Glomerular endothelial cell (primary cell): ENCODE measurements at places on chromosomes 11 and 22. TPM values are rescaled to one million over a fixed set of nuclear protein-coding genes. Genes with fewer than 3 reads are reported as not detected.
A peak's percentile ranks its signal among the peaks of the same experiment; 100 is the strongest.

DNA sequence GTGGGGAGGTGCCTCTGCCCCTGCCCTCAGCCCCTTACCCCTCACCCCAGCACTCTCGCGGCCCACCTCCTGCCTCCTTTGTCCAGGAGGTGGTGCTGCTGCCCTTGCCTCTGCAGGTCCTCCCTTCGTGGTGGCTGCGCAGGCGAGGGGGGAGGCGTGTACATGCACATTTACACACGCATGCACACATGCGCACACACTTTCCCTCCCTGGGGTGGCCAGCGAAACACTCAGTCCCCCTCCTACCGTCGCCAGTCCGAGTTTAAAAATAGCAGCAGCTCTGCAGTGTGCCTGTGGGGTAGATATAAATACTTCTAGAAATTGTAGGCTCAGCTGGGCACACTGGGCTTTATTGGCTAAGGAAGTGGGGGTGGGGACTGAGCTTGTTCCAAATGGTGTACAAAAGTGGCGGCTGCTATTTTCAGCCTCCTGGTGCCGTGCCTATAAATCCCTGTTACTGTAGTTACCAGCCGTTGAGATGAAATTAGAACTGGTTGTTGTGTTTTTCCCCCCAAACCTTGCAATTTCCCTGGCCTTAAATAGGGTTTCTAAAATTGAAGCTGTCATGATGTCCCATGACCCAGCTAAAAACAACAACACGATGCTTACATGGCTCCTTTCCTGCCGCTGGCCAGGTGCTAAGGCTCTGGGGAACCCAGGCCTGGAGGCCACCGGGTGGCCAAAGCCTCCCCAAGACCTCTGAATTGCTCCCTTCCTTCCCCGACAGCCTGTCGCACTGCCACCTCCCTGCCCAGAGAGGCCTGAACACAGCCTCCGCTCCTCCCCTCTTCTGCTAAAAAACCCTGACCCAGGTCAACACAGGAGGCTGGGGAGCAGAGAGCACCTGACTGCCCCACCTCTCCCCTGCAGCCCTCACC, 12.4 kb downstream of the PICK1 start:
- no peak for DNase-seq

KCTD17 gene
- total RNA-seq = 35.1 and 46.4 TPM in 2 replicates

TRIOBP gene
- total RNA-seq = 128 and 133 TPM in 2 replicates

GDPD4 gene
- not detected in 2 replicates for total RNA-seq

GRCh38 chr11:114295676-114296604, at the start of gene NNMT:
TSS of gene NNMT (plus strand) at chr11:114296399. CDS start at chr11:114296557, 158 bp downstream.
- DNase-seq = peak; percentile 89

SOX6 gene
- 0.24 and 0.29 TPM in 2 replicates for total RNA-seq

GRCh38 chr22:20536590-20537324, 29.3 kb downstream of the MED15 start:
- no peak for DNase-seq

- no peak for DNase-seq
These were observed 32.1 kb upstream of the PPP2R1B start for GRCh38 chr11:111798279-111798678.

DNA sequence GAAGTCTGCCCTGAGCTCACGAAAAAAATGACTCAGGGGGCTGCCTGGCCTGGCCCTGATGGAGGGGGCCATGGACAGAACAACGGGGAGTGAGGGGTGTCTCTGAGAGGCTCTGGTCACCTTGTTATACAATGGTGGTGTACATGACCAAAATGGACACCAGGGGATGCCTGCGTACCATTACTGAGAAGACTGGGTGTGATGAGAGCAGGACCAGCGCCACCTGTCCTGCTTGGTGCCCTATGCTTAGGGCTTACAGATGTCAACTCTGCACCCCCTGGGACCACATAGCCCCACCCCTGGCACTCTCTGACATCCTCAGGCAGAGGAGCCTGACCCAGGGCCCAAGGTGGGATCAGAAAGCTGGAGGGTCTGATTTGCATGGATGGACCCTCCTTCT, 104.8 kb downstream of the ZNF280B start:
- no peak for DNase-seq

GRCh38 chr11:1219834-1220815, 2.7 kb upstream of the MUC5B start:
- DNase-seq = no peak

MTCH2 gene
- total RNA-seq = 63.5 and 81.6 TPM in 2 replicates

- no peak for DNase-seq
These were observed 36.3 kb downstream of the BCR start for GRCh38 chr22:23216461-23217170.

DNA sequence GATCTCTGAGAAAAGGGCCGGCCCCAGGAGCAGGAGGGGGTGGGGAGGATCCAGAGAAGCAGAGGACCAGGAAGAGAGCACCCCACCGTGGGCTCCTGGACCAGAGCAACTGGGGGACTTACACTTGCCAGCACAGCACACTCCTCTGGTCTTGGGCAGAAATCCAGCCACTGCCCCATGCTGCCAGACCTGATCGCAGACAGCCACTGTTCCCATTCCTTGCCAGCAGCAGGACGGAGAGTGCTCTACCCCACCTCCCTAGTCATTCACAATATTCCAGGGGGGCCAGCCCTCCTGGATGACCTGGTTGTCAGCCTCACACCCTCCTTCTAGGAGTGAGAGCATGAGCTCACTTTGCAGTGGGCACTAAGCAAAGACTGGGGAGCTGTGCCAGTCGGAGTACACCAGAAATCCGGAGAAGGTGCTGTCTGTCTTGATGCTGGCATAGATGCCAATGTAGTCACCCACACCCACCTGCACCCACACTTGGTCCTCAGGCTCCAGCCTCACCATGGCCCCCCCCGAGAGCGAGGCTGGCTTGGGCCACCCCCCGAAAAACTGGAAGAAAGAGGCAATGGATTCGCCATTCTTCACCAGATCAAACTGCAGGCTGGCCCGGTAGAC, 1.6 kb downstream of the C1QTNF5 start:
- no peak for DNase-seq

DNA sequence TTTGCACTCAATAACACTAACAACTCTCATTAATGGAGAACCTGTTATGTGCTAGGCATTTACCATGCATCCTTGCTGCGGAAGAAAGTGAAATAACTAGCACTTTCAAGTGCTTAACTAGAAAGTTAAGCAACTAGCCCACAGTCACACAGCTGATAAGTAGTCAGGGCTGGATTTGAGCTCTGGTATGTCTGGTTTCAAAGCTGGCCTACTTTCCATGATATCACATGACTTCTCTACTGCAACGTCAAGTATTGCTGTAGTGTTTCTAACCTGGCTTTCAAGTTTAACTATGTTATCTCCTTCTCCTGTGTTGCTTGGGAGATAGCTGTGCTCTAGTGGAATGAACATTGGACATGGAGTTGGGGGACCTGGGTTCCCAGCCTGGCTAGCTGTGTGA, 12.1 kb downstream of the SLC15A3 start:
- DNase-seq = no peak

DNA sequence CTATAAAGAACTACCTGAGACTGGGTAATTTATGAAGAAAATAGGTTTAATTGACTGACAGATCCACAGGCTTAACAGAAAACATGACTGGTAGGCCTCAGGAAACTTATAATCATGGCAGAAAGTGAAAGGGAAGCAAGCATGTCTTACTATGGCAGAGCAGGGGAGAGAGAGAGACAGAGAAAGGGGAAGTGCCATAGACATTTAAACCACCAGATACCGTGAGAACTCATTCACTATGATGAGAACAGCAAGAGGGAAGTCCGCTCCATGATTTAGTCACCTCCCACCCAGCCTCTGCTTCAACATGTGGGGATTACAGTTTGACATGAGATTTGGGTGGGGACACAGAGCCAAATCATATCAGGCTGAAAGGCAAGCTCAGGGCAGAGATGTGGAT, 327.1 kb upstream of the DDI1 start:
- no peak for DNase-seq

GRCh38 chr11:108019870-108020540, 11.3 kb downstream of the CUL5 start:
- no peak for DNase-seq

LDHAL6A gene
- not detected in 2 replicates for total RNA-seq

- DNase-seq = no peak
These were observed 39.4 kb downstream of the GGTLC2 start for GRCh38 chr22:22683668-22684361.

KDELR3 gene
- total RNA-seq = 36.2 and 61.1 TPM in 2 replicates

DNA sequence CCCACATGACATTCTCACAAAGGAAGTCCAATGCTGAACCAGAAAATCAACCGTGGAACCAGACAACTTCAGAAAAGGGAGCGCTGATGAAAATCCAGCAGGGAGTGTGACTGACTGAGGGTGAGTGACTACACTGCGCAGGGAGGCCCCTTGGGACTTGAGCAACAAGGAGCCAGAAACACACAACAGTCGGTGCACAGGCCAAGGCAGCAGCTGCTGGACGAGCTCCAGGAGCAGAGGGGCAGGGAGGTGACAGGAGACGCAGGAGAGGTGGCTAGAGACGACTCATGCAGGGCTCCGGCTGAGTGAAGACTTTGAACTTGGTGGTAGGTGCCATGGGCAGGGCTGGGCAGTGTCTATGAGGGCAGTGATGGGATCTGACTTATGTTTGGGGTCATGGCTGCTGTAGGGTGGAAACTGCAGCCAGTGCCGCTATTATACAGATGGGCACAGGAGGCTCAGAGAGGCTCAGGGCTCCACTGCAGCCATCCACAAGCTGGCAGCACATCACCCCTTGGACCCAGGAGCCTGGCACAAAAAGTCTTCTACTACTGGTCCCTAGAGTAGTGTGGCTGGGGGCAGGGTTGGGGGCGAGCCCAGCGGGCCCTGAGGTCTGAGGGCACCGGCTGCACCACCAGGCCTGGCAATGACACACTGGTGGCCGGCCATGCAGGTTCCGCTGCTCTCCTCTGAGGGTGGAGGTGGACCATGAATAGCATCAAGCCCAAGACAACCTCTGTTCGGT, 10.3 kb upstream of the FADD start:
- no peak for DNase-seq

GRCh38 chr22:23180893-23181720, 798 bp downstream of the BCR start:
- no peak for DNase-seq

- DNase-seq = no peak
These were observed 15.6 kb upstream of the ARHGAP42 start for GRCh38 chr11:100671471-100671870.

- DNase-seq = no peak
These were observed at the start of gene TYMP for GRCh38 chr22:50529897-50530579. TSS of gene TYMP (minus strand) at chr22:50530012. CDS start at chr22:50529709, 303 bp downstream.

IGLL1 gene
- not detected in 2 replicates for total RNA-seq

- no peak for DNase-seq
These were observed 765.4 kb upstream of the ANO3 start for GRCh38 chr11:25566298-25567200.

DNA sequence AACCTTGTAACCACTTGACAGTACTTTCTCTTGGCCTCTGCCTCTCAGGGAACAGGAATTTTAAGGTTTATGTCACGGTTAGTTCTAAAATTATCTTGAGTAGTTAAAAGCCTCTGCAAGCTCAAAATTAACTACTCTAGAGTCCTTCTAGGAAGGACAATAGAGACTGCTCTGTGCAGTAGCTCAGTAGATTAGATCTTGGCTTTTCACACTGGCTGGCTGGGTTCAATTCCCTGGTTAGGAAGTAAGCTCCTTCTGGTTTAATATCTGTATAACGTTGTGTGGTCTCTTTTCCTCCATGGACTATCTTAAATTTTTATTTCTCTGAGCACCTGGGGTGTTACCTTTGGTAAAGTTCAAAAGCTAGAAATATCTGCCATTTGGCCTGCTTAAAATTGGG, 109.2 kb downstream of the AASDHPPT start:
- DNase-seq = no peak

GRCh38 chr22:19568337-19569275, 44.4 kb upstream of the CLDN5 start:
- DNase-seq = no peak

SCGB1C1 gene
- not detected in 2 replicates for total RNA-seq

- no peak for DNase-seq
These were observed 3.7 kb downstream of the MAFF start for GRCh38 chr22:38205261-38206128.

POU2AF1 gene
- not detected in 2 replicates for total RNA-seq

DNA sequence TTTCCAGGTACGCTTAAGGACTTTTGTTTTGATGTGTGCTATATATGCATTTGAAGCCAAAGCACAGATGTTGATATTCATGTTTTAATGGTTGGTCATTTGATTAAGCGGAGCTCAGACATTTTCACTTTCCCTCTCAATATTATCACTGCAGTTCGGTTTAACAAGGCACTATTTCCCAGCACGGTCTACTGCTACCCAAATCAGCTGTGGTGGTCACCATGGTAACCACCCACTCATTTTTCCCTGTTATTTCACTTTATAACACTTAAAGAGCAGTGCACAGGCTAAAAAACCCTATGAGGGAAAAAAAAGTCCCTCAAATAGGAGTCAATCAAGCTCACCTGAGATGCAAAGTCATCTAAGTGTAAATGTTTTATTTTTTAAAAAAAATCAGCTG, 439.6 kb upstream of the CCDC90B start:
- DNase-seq = no peak

GRCh38 chr11:129023968-129024676, 81.5 kb upstream of the TP53AIP1 start:
- no peak for DNase-seq

DNA sequence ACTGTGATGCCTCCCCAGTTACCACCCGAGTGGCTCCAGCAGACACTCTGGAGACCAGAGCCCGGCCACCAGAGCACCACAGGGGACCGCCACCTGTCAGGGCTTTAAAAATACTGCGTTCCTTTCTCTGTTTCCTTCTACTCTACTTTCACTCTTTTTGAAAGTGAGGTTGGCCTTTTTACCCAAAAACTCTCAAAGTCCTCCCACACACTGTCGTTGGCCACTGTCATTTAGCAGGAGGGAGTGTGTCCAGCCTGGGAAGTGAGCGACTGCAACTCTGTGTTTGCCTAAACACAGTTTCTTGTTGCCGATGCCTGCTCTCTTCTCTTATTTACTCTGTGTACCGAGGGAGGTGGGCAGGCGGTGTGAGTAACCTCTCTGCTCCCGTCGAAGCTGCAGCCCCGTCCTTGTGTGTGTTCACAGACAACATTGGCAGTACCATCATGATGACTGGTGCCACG, 90.8 kb upstream of the CLDN5 start:
- DNase-seq = no peak

GRCh38 chr22:42997582-42998090, 17.3 kb downstream of the PACSIN2 start:
- DNase-seq = no peak

- no peak for DNase-seq
These were observed 18.7 kb upstream of the SCUBE2 start for GRCh38 chr11:9109858-9110731.

LRRN4CL gene
- total RNA-seq = not detected in 2 replicates

- no peak for DNase-seq
These were observed 3.8 kb upstream of the GP1BB start for GRCh38 chr22:19719488-19720021.

- no peak for DNase-seq
These were observed 4.2 kb downstream of the CHKA start for GRCh38 chr11:68116974-68117373.

GRCh38 chr11:8787372-8787771, 104.8 kb downstream of the RPL27A start:
- no peak for DNase-seq

BRSK2 gene
- total RNA-seq = 0.15 and 0.93 TPM in 2 replicates
